ENCODE measurements at places on chromosomes 6 and 20.
A peak's percentile ranks its signal among the peaks of the same experiment; 100 is the strongest.

DNA sequence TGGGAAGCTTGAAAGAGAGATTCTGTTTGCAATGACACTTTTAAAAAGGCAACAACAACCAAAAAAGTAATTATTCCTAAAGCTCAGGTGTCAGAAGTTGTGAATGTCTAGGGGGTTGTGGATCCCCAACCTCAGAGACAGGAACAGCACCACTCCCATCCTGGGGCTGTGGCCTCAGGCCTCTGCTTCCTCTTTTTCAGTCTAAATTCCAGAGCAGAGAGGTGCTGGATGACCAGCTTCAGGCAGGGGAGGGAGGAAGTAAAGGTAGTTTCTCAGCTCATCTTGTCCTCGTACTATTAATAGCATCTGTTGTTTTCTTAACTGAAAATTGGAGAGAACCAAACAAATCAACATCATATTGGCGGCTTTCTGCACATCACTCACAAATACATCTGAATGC lies 8.3 kb downstream of the NT5E start:
- DNase-seq, result no peak

DNA sequence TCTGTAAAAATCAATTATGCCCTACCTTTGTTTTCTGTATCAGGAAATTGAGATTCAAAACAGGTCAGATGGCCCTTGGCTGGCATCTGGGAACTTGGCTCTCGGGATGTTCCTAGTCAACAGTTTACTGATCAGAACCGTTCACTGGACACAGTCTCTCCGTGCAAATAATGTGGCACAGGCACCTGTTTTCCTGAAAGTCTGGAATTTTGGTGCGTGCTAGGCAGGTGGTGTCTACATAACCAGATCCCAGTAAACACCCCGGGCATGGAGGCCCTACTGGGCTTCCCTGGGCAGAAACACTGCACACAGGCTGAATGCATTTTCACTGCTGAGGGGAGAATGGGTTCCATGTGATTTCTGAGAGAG lies 7.5 kb downstream of the SNHG17 start:
- no peak for DNase-seq

DNA sequence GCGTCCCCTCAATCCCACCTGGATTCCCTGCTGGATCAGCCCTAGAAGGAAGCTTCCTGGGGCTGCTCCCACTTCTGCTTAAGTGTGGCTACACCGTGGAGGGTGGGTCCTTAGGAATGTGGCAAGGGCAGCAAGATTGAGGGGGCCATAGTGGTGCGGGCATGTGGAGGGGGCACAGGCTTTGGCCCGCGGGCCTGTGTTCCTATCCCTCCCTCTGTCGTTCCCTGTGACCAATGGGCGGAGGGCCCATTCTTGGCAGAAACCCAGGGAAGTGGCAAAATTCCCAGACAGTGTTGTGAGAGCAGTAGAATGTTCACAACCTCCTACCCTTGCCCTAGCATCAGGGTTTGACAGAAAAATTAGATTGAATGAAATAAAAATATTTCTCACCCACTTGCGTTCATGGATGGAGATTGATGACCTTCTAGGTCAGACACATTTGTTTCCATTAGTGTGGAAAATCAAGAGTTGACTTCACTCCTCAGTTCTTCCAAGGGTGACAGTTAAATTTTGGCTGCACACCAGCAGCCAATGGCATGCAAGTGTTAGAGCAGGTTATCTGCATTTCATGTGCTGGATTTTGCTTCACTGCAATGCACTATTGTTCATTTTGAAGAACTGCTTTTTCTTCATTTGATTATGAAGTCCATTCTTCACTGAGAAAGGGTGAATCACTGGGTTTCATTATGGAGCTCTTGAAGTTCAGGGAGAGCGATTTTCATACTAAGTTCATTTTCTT lies 49.3 kb upstream of the AHI1 start:
- no peak for DNase-seq

DNA sequence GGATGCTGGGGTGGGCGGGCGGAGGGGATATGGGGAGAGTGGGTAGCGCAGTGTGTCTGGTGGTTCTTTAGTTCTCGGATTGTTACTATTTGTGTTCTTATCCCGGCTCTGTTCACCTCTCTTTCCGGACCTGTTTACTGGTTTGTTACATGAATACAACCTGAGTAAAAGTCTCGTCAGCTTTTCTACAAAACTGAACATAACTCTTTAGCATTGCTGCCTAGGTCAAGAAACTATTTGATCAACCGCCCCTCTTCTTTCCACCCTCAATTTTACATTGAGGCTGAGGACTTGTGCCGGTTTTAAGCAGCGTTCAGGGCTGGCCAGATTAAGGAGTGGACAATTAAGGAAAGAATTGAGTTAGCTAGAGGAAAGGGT lies 625 bp downstream of the ABT1 start:
- no peak for DNase-seq

- DNase-seq, result no peak
Observed at GRCh38 chr6:144820270-144820669, 535.1 kb downstream of the UTRN start.

DNA sequence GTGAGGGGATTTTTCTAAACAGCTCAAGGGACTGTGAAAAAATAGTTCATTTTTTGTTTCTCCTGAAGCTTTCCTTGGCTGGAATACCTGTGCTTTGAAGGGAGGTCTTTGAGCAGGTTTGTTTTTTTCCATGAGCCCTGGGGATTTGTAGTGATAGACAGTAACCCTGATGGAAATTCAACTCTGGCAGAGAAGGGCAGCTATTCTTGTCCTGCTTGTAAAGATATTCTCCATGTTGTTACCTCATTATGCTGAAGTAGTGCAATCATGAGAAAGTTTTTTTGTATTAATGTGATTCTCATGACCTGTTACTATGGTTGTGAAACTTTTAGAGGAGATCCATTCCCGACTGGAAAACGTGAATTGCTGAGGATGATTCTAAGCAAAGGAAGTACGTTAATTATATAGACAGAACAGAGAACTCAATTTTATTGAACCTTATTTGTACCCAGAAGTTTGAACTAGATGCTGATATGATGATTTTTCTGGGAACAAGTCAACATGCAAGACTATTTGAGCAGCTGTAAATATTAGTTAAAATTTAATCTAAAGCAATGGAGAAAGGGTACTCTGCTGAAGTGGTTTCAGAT lies 12.5 kb downstream of the UTRN start:
- DNase-seq, result no peak

DNA sequence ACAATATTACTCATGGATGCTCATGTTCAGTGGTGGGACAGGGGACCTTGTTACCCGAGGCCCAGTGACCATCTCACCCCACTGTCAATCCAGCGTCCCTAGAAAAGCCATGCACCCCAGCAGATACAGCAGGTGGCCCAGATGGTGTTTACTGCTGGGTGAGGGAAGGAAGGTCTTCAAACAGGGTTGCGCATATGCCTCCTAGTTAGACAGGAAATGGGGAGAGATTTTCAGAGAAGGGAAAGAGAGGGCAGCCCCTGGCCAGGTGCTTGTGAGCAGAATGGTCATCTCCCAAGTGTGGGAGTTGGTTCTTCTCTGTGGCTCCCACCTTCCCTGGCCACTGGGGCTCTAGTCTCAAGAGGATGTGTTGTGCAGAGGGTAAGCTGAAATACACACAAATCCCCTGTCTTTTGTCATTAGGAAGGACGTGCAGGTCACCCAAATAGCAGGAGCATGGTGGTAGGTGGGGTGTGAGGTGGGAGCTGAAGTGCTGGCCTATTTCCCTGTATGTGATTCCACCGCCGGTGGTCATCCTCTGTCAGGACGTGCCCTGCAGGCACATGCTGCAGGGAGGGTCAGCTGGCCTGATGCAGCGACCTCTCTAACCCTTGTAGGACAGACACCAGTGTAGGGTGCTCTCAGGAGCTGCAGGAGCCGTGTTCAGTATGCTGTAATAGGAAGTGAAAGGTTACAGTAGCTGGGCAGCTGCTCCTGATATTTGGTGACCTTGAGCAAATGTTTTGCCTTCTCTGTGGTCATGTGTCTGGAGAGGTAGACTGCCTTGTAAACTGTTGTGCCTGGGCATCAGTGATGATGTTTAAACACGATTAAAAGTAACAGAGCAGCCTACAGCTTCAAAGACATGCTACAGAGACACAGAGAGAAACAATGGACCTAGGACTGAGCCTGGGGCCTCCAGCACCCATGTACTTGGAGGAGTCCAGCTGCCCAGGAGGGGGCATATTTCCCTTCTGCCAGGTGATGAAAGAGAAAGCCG lies 3.2 kb upstream of the CST3 start:
- no peak for DNase-seq

DNA sequence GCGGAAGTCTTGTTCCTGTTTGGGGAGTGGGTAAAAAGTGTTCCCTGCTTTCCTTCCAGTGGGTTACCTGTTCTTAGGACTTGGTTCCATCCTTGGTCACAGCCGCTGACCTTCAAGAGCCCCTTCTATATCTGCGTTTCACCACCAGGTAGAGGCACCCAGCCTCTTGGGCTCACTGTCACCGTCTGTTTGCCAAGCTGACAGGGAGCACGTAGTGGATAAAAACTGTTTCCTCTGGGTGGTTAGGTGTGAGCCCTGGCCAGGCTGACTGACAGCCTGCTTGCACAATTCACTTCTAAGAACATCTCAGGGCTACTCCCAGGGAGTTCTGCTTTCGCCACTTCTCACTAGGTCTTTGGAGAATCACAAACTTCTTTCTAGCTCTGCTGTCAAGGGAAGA lies 1.8 kb upstream of the JPH2 start:
- no peak for DNase-seq

GRCh38 chr6:83879746-83880145 lies 20.3 kb downstream of the CYB5R4 start:
- no peak for DNase-seq

DNA sequence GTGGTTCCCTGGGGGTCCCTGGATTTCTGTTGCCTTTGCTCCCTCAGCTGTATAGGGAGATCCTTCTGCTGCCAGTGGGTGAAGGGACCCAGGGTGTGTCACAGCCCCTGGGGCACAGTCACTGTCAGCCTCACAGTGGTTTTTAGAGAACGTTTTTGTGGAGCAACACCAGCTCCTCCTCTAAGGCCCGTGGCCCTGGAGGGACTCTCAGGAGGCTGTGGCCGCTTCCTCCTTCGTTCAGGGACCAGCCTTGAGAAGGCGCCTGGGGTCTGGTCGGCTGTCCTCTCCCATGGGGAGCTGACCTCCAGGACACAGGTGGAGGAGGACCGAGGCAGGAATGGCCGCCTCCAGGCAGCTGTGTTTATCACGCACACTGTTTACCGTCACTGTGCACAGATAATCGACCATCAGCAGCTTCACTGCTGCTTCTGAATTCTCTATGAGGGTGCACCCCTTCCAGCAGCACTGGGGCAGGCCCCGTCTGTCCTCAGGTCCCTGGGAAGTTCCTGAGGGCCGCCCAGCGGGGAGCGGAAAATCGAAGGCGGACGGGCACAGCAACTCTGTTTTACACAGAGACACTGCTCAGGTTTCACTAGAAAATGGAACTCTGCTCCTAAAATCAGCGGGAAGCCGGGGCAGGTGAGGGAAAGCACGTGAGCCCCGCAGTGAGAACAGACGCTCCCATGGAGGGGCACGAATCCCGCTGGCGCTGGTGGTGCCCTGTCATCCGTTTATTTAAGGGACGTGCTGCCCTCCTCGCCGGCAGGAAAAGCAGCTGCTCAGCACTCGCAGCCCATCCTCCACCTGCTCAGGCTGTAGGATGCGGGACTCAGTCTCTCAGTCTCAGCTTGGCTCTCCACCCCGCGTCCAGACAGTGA lies 10.4 kb upstream of the FRMD1 start:
- DNase-seq, result no peak

DNA sequence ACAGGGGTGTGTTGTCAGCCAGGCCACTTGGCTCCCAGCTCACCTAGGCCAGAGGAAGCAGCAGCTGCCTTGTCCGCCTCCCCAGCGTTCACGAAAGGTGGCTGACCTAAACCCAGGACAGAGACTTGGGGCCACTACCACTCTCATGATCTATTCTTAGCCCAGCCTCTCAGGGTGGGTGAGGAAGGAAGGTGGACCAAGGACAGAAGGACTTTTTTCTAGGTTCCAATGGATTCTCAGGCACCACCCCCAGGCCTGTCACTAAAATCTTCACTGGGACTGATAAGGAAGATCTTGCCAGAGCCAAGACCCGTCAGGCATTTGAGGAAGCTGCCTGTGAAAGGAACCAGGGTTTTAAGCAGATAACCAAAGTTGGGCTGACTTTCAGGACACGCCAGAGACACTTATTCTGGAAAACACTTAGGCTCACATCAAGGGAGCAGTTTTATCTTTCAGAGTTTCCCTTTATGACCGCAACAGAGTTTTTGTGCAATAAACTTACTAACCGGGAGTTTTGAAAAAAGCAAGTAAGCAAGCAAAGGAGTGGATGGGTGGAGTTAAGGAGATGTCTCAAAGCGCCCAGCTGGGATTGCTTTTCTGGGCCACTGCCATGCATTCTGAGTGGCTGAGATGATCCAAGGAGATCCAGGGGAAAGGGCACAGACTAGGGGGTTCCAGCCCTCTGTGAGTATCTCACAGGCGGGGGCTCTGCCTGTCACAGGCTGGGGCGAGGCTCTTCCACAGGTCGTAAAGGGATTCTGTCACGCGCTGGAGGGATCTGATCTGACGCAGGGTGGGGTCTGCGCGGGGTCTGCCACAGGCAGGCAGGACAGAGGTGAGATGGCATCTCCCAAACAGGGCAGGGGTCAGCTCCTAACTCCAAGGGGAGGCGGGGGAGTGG lies 989 bp downstream of the FITM2 start:
- no peak for DNase-seq

- no peak for DNase-seq
Observed at GRCh38 chr6:96059586-96059985, 43.8 kb downstream of the FUT9 start.

- no peak for DNase-seq
Observed at GRCh38 chr6:138648127-138648526, 125.4 kb upstream of the CCDC28A start.

DNA sequence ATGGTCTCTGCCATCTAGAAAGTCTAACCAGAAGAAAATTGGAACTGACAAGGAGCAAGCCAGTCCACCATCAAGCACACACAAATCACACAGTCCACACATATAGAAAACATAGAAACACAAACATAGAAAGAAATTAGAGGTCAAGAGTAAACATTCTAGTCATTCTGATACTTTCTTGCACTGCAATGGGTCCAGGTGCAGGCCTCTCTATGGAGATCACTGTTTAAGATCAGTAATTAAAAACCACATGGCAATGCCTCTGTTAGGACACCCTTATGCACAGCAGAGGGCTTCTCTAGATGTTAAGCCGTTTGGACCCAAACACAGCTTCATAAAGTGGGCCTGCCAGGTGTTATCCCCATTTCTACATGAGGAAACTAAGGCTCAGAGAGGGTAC lies 42.8 kb upstream of the SLC22A23 start:
- peak; percentile 23 for DNase-seq

DNA sequence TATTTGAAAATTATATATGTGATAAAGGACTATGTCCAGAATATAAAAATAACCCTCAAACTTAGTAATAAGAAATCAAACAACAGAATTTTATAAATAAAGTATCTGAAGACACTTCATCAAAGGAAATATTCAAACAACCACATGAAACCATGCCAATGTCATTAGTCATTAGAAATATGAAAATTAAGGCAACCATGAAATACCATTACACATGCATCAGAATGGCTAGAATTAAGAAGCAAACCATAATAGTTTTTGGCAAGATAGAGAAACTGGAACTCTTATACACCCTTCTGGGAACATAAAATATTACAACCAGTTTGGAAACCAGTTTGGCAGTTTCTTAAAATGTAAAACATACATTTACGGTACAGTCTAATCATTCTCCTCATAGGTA lies 137.2 kb upstream of the ADGRB3 start:
- no peak for DNase-seq

- no peak for DNase-seq
Observed at GRCh38 chr20:53149148-53149889, 177.2 kb downstream of the TSHZ2 start.

GRCh38 chr20:13744352-13744751 lies 40.4 kb downstream of the ESF1 start:
- no peak for DNase-seq

- no peak for DNase-seq
Observed at GRCh38 chr6:36685926-36686667, 7.6 kb downstream of the CDKN1A start.

- DNase-seq, result no peak
Observed at GRCh38 chr6:3288711-3289663, 30.2 kb downstream of the PSMG4 start.
